ENCODE measurements at places on chromosomes 4 and X. TPM values are rescaled to one million over a fixed set of nuclear protein-coding genes. Genes with fewer than 3 reads are reported as not detected.
A peak's percentile ranks its signal among the peaks of the same experiment; 100 is the strongest.

FTSJ1 gene
- total RNA-seq = 56.2 TPM

GRCh38 chr4:37881811-37882210 is 9.1 kb upstream of the TBC1D1 start:
- H3K36me3 ChIP-seq = peaks cover 1% of the 10 kb centered on the region
- H3K4me3 ChIP-seq = no peak overlapping the region
- H3K27me3 ChIP-seq = peaks cover 5% of the 10 kb centered on the region
- H3K4me1 ChIP-seq = peaks cover 12% of the 10 kb centered on the region
- DNase-seq = no peak

DNA sequence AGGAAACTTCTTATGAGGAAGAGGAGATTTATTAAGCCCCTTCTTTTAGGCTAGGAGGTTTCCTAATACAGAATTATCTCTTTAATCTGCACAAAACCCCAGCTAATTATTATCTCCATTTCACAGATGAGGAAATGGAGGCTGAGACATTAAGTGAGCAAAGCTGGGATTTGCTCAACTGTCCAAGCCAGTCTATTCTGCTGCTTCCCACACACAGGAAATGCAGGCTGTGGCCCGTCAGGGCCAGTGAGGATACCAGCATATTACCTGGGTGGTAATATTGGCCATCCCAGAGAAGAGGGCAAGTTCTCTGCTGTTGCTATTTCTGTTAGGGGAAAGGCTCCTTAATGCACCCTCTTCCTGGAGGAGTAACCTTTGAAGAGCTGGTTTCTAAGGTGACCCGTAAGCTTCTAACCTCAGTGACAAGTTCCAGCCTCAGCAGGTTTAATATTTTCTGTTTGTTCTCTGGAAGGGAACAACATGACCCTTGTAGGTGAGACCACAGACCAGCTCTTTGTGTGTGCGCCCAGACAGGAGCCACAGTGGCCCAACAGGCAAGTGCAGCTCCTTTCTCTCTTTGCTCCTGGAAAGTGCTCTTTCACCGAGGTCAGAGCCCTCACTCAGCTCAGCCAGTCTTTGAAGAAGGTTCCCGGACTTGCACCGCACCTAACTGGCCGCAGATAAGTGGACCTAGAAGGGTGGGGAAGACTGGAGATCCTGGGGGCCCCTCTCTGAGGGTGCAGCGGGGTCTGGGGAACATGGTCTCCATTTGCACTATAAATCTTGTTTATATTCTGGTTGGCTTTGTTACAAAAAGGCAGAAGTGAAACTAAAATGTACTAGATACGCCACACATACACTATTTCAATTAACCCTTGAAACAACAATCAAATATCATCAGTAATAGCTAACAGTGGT is 35.5 kb downstream of the TBC1D9 start:
- peaks cover 2% of the 10 kb centered on the region for H3K27me3 ChIP-seq
- H3K27ac ChIP-seq = peak overlapping the region; percentile 30
- peak overlapping the region; percentile 58 for H3K4me3 ChIP-seq
- no peaks in the 10 kb centered on the region for H3K36me3 ChIP-seq

GRCh38 chr4:182010876-182011275 is 232.3 kb upstream of the TENM3 start:
- no peaks in the 10 kb centered on the region for H3K4me1 ChIP-seq
- no peak for DNase-seq
- no peak overlapping the region for H3K27ac ChIP-seq
- H3K36me3 ChIP-seq = no peaks in the 10 kb centered on the region
- no peak overlapping the region for H3K4me3 ChIP-seq

GRCh38 chr4:125225806-125226205 is 88.9 kb upstream of the FAT4 start:
- no peaks in the 10 kb centered on the region for H3K36me3 ChIP-seq
- H3K4me1 ChIP-seq = no peaks in the 10 kb centered on the region
- no peak for DNase-seq
- H3K4me3 ChIP-seq = no peak overlapping the region
- H3K27me3 ChIP-seq = no peaks in the 10 kb centered on the region

DNA sequence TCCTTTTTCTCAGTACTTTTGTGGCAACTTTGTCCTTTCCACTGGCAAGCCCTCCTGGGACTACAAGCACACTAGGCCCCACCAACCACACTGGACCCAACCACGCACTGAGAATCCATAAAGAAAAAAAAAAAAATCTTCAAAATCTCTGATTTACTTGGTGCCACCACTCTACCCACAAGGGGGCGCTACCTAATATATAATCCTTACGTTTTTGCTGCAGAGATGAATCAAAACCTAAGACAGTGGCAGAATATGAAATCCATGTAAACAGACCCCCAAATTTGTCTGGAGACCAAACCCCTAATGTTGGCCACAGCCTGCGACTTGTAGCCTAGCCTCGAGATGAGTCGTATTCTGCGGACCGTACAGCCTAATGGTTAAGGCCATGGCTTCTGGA is 63.5 kb upstream of the ARHGAP36 start:
- no peaks in the 10 kb centered on the region for H3K36me3 ChIP-seq
- H3K27me3 ChIP-seq = no peaks in the 10 kb centered on the region
- no peaks in the 10 kb centered on the region for H3K4me1 ChIP-seq
- no peak overlapping the region for H3K27ac ChIP-seq
- DNase-seq = no peak
- H3K4me3 ChIP-seq = no peak overlapping the region

- H3K36me3 ChIP-seq = no peaks in the 10 kb centered on the region
- H3K4me1 ChIP-seq = no peaks in the 10 kb centered on the region
- no peak for DNase-seq
- no peaks in the 10 kb centered on the region for H3K27me3 ChIP-seq
- H3K27ac ChIP-seq = no peak overlapping the region
Measured at GRCh38 chr4:124868495-124868894, 156.0 kb upstream of the ANKRD50 start.

GRCh38 chrX:97594646-97595224 is 711.0 kb downstream of the RPA4 start:
- no peak for DNase-seq
- no peak overlapping the region for H3K4me3 ChIP-seq
- peaks cover 4% of the 10 kb centered on the region for H3K36me3 ChIP-seq
- H3K4me1 ChIP-seq = peaks cover 6% of the 10 kb centered on the region
- H3K27me3 ChIP-seq = no peaks in the 10 kb centered on the region

GRCh38 chr4:90174621-90175023 is 47.4 kb downstream of the CCSER1 start:
- H3K27me3 ChIP-seq = no peaks in the 10 kb centered on the region
- no peak for DNase-seq
- no peaks in the 10 kb centered on the region for H3K4me1 ChIP-seq
- no peak overlapping the region for H3K4me3 ChIP-seq

DNA sequence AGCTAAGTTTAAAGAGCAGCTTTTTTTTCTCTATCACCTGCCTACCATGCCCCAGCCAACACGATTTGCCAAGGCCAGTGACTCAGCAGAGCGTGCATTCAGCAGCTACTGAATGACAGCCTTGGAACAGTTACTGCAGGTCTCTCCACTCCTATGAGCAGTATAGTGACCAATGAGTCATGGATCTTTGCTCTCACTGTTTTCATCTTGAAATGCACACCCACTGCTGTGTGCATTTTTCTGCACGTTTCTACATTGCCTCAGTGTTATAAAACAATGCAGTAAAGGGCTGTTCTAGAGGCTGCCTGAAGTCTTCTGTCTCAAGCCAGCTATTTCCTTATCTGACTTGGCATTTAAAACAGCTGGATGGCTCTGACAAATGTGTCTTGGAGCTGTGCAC is 66.0 kb upstream of the C4orf54 start:
- peaks cover 7% of the 10 kb centered on the region for H3K27me3 ChIP-seq
- H3K27ac ChIP-seq = no peak overlapping the region
- no peaks in the 10 kb centered on the region for H3K4me1 ChIP-seq

FOXR2 gene
- total RNA-seq = not detected

DNA sequence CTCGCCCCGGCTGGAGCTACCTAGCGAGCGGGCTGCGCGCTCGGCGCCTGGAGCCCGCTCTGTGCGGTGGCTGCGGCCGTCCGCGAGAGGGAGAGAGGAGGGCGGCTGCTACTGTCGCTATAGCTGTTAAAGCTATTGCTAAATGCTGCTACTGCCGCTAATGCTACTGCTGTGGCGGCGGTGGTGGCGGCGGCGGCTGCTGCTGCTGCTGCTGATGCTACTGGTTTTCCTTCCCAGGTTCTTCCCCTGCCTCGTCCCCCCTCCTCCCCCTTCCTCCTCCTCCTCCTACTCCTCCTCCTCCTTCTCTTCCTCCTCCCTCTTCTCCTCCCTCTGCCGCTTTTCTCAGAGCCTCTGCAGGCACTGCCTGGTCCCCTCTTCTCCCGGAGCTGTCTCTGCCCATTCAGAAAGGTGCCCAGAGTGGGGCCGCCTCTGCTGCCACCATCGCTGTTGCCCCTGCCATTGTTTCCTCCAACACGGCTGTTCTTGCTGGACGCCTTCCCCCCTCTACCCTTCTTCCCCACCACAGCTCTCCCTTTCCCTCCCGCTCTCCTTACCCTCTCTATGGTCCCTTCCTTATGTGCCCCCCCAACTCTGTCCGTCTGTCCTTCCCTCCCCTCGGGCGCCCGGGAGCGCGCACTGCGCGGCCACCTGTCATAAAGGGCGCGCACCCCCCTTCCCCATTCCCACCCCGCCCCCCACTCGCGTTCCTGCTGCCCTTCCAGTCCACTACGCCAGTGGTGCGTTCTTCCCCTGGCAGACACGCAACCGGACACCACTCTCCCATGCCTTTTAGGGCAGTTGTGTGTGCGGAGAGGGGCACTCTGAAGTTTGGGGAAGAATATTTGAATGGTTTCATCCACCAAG is at the start of gene NEXMIF:
Gene NEXMIF (minus strand): TSS at position 228 of the 864 bp plus-strand sequence.
- DNase-seq = peak; percentile 63
- peaks cover 2% of the 10 kb centered on the region for H3K4me1 ChIP-seq
- peaks cover 12% of the 10 kb centered on the region for H3K27me3 ChIP-seq
- H3K27ac ChIP-seq = peak within 1 kb of the TSS; percentile 86
- H3K4me3 ChIP-seq = peak within 1 kb of the TSS; percentile 95

GPR82 gene
- total RNA-seq = 0.97 TPM

DNA sequence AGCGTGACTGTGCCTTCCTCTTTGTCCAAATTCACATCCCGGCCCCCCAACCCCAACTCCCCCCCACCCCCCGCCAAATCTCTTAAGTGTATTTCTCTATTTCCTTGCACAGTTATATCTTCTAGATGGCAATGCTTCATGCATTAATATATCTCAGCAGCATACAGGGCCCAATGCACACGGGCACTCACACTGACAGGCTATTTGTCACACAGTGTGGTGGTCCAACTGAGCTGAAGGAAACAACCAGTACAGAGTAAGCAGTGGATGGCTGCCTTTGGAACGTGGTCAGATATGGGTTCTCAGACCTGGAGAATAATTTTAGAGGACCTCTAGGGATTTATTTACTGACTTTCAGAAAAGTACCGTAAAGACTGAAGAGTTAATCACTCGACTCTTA is 681 bp downstream of the EXOC1 start:
- H3K4me3 ChIP-seq = no peak overlapping the region
- H3K36me3 ChIP-seq = peaks cover 18% of the 10 kb centered on the region
- H3K4me1 ChIP-seq = peaks cover 17% of the 10 kb centered on the region

DNA sequence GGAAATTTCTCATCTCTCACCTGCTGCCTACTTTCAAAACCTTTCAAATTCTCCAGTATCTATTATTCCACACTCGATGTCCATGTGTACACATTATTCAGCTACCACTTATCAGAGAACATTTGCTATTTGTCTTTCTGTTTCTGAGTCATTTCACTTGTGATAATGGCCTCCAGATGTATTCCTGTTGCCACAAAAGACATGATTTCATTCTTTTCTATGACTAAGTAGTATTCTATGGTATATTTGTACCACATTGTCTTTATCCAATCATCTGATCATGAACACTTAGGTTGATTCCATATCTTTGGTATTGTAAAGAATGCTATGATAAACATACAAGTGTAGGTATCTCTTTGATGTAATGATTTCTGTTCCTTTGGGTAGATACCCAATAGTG is 310.1 kb upstream of the SPOCK3 start:
- H3K4me3 ChIP-seq = no peak overlapping the region
- H3K27ac ChIP-seq = no peak overlapping the region
- DNase-seq = no peak
- H3K27me3 ChIP-seq = no peaks in the 10 kb centered on the region
- H3K4me1 ChIP-seq = no peaks in the 10 kb centered on the region

DNA sequence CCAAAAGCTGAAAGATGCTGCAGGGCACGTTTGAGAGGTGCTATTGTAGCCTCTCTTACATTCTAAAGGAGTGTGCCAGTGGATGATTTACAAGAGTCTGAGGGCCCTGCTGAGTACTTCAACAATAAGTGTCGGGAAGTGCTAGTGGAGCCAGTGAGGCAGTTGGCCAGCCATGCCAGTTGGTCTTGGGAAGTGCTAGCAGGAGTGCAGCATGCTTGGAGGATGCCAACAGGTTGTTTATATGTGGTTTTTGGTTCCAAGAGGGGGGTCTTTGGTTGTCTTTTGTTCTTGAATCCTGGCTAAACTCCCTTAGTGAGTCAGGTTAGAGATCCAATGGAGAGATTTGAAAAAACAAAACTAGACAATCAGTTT is 335.3 kb downstream of the PABPC4L start:
- no peaks in the 10 kb centered on the region for H3K36me3 ChIP-seq
- no peaks in the 10 kb centered on the region for H3K27me3 ChIP-seq
- DNase-seq = no peak
- no peaks in the 10 kb centered on the region for H3K4me1 ChIP-seq
- no peak overlapping the region for H3K4me3 ChIP-seq

DNA sequence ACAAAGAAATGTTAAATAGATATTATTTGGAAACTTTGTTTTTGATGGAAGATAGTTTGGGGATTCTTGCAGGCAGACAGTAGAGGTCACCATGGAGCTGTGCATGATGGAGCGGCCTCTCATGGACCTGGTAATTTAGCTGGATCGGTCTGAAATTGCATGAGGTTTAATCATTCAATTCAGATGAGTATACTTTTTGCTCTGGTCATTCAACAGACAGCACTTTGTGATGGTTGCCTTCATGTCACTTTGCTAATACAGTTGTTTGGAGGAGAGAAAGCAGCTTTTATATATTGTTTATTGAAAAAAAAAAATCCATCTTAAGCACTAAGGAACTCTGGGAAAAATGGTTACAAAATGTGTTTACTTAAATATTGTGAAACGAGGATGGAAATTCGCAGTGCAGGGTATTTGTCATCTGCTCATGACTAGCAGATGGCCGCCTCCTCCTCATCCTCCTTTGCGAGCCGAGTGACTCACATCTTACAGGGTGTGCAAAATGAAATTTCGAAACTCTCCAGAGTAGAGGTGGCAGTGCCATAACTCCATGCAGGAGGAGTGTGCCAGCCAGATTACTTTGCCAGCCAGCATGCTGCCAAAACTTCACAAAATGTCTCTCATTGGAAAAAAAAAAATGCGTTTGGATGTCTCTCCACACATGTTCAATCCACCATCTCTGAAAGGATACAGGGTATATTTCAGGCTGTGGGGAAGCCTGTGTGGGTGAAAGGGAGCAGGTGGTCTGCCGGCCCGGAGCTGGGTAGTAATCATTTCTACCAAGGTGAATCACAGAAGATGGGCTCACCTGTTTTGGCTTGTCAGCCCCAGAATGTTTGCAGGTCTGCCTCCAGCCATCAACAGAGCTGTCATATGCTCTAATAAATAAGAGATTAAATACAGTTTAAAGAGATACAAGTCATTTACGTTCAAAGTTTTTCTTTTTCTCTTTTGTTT is 314.9 kb upstream of the DIPK2B start:
- peaks cover 4% of the 10 kb centered on the region for H3K4me1 ChIP-seq
- peaks cover 3% of the 10 kb centered on the region for H3K27me3 ChIP-seq
- H3K27ac ChIP-seq = no peak overlapping the region
- H3K4me3 ChIP-seq = no peak overlapping the region
- H3K36me3 ChIP-seq = no peaks in the 10 kb centered on the region
- DNase-seq = no peak

GRCh38 chrX:29348288-29348687 is 761.0 kb downstream of the IL1RAPL1 start:
- H3K27ac ChIP-seq = no peak overlapping the region
- H3K36me3 ChIP-seq = no peaks in the 10 kb centered on the region
- no peak for DNase-seq
- H3K27me3 ChIP-seq = no peaks in the 10 kb centered on the region
- no peak overlapping the region for H3K4me3 ChIP-seq
